ENCODE measurements at places on chromosomes 6 and 20.

GRCh38 chr6:170036916-170037315 lies 254.0 kb downstream of the DLL1 start:
- no peak for DNase-seq

DNA sequence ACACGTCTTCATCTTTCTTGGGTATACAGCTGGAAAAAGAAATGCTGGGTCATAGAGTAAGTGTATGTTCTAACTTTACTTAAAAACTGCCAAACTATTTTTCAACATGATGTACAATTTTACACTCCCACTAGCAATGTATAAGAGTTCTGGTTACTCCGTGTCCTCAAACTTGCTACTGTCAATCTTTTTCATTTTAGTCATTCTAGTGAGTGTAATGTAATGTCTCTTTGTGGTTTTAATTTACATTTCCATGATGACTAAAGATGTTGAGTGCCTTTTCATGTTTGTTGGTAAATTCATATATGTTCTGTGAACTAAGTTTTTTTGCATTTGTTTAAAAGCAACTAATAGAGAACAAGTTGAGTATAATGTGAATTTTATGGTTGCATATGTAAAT lies 43.9 kb downstream of the ATG5 start:
- DNase-seq = no peak

DNA sequence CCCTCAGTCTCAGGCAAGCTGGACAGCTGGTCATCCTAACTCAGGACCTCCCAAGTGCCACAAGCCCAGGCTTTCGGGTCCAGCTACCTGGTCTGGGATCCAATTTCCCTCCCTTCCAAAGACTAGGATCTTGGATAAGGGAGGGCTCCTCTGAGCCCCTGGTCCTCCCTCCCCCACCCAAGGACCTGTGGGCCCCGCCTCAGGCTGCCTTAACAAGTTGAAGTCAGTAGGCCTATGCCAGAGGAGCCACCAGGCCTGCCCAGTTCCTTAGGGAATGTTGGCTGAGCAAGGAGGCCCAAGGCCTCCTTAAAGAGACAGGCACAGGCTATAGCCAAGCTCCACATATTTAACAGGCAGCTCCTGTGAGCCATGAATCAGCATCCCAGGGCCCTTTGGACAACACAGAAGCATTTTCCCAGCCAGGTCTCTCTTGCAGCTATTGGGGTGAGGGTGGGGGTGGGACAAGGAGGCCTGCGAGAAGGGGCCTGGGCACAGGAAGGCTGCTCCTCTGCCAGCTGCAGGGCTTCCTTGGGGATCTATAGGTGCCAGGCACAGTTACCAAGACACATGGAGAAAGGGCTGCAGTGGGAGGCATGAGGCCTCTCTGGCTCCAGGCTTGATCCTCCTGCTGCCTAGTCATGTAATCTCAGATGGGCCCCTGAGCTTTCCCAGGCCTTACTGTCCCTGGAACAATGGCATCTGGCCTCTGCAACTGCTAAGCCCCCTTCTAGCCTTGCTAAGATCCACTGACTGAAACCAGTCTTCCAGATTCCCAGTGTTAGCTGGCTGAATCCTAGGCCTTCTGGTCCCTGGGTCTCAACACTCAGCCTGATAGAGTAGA lies 27.4 kb upstream of the NOL4L start:
- no peak for DNase-seq

- DNase-seq = no peak
Measured at GRCh38 chr6:41463062-41463930, 82.9 kb upstream of the FOXP4 start.

GRCh38 chr20:35489717-35490116 lies 34.3 kb downstream of the CEP250 start:
- DNase-seq = no peak

DNA sequence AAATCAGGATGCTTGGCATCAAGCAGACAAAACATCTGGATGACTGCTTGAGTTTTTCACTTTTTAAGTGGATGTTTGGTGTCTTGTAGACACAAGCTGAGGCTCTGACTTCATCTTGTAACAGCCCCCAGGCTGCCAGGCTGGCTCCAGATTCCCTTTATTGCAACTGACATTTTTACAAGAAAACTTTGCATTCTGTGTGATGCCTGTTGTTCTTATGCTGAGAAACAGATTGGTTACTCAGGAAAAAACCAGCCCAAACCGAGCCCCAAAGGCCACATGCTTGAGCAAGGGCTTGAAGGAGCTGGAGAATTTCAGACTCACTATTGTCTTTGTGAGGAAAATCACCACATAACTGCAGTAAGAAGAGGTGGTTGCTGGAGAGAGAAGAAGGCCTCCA lies 98.4 kb upstream of the PREP start:
- DNase-seq = no peak

All from activated CD4-positive, alpha-beta T cell treated with anti-CD3 and anti-CD28 coated beads for 4 hours (primary cell).